Endothelial cell (in vitro differentiated cells): ENCODE measurements at places on chromosomes 1 and 21.

GRCh38 chr1:244405856-244406255, 45.9 kb downstream of the ADSS2 start:
- no peak for DNase-seq

- no peak for DNase-seq
These were observed 9.1 kb downstream of the AHDC1 start for GRCh38 chr1:27594564-27595510.

- no peak for DNase-seq
These were observed 35.3 kb upstream of the RALGPS2 start for GRCh38 chr1:178689769-178690168.

GRCh38 chr1:41526956-41527561, 42.6 kb upstream of the EDN2 start:
- no peak for DNase-seq

GRCh38 chr1:211013346-211014240, 120.4 kb downstream of the KCNH1 start:
- DNase-seq = no peak
